NCI-H1092 (cell line): ENCODE measurements at places on chromosomes 6 and 20.

GRCh38 chr20:62907384-62908317 is 18.7 kb downstream of the DIDO1 start:
- no peak for DNase-seq

- DNase-seq: no peak
Measured at GRCh38 chr20:2918096-2919049, 45.1 kb downstream of the PTPRA start.

GRCh38 chr6:73648166-73648565 is 5.6 kb downstream of the SLC17A5 start:
- no peak for DNase-seq

DNA sequence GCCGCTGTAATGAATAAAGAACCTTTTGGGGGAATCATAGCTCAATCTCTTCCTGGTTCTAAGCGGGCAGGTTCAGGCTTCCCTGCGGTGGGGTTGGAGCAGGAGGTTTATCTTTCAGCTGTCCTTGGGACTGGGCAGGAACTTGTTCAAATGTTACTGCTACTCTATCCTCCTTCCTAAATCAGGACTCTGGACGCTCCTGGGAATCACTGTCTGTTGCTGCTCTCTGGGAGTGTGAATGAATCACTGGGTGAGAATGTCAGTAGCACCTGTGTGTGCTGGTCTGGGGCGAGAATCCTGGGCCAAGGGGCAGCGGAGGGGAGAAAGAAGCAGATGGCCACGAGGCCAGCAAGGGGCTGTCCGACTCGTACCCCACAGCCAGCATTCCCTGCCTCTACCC is 65.4 kb upstream of the ZNFX1 start:
- DNase-seq: no peak

GRCh38 chr6:167058261-167058660 is 59.1 kb downstream of the CEP43 start:
- no peak for DNase-seq

DNA sequence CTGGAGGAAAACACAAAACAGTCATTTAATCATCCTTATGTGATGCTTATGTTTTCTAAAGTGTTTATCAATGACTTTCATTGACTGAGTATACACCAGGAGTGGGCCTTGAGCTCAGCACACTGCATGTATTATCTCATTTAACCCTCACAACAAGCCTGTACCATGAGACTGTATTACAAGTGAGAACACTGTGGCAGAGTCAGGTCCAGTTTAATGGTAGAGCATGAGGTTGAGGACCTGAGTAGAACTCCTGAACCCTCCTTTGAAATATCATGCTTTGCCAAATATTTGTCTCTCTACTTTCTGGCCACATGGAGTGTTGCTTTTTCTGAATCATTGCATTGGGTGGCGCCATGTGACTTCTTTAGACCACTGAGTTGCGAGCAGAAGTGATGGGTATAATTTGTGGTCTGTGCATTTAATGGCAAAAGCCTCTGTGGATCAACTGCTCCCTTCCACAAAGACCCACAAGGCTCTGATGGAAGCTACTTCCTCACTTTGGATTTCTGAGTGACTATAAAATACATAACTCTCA is 65.0 kb upstream of the SIRPG start:
- no peak for DNase-seq

DNA sequence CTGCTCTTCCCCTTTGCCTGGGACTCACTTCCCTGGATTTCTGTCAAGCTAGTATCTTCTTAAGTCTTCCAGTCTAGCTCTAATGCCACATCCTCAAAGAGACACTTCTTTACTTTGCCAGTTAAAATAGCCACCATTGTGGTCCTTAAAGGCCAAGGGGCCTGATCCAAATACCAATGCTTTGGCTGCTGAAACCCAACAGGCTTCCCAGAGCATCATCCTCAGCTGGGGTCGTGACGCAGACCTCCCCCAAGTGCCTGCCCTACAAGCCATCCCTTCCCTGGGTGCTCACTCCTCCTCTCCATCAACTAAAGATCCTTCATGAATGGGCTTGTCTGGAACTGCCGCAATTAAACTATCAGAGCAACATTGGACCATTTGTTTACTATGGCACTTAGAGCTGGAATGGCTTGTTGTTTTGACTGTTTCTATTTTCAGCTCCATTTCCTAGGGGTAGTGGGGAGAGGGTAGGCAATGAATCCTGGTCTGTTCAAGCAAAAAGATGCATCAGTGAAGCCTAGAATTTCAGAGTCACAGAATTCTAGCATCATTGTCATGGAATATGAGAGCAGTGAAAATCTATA is 79.6 kb upstream of the SIRPA start:
- no peak for DNase-seq

DNA sequence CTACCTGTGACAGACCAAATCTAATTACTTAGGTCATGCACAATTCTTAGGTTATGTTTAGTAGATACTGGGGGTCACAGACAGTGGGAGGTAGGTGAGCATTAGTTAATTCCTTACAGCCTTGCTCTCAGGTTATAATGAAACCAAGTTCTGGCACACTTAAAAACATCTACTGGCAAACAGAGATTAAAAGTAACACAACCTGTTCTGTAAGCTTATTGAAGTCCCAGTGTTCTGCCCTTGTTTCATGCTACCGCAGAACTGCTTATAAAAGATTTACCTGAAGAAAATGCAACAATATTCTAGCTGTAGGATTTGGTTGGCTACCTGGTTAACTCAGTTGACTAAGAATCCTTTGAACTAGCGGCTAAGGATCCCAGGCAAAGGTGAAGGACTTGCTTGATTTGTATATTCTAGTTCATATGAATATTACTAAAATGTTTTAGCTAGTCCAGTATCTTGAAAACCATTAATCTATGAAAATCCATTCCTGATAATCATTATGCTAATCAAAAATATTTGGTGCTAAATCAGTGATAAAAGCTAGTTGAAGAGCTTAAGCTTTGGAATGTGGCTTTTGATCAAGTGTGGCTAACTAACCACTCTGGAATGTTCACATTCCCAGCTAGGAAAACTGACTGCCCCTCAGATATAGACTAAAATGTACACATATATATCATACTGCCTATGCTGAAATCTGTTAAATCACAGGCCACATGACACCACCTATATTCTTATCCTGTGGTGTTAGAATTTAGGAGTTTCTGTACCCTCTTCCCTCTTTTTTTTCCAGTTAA is 7.2 kb downstream of the PEX3 start:
- DNase-seq: no peak

- DNase-seq: no peak
Measured at GRCh38 chr6:132703936-132704335, 9.9 kb downstream of the VNN1 start.

DNA sequence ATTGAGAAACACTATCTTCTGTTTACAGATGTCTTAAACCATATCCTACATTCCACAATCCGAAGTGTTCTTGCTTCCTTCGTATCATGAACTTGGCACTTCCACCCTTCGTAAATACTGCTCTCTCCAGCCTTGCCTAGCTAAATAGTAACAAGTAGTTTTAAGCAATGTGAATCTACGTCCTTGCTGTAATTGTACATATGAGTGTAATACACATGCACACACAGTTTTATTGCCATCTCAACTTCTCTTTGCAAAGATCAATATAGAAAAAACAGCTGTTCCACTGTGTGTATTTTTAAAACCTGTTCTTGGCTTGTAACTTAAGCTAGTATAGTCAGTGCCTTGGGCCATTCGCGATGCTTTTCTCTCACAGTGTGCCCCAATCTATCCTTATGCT is 1524.7 kb downstream of the GRIK2 start:
- DNase-seq: no peak

GRCh38 chr20:6767536-6768227 is at the start of gene BMP2:
Gene BMP2, plus strand, starts transcription at chr20:6767686. Its CDS starts 2,441 bp downstream, at chr20:6770127.
- peak; percentile 64 for DNase-seq

- DNase-seq: no peak
Measured at GRCh38 chr20:56032251-56032650, 26.9 kb upstream of the CBLN4 start.

DNA sequence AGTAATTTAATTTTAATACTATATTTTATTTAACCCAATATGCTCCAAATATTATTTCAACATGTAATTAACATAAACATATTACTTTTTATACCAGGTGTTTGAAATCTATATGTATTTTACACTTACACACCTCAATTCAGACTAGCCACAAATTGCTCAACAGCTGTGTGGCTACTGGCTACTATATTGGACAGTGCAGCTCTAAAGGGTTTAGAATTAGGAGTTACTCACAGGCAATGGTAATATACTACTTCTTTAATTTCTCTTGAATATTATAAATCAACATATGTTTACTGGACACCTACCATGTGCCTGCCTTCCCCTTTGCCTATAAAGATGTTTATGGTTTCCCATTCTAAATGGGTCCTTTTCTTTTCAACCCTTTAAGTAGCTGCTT is 2.3 kb downstream of the MTRF1L start:
- DNase-seq: no peak

GRCh38 chr6:30761791-30762429 is 17.6 kb upstream of the IER3 start:
- DNase-seq: no peak

DNA sequence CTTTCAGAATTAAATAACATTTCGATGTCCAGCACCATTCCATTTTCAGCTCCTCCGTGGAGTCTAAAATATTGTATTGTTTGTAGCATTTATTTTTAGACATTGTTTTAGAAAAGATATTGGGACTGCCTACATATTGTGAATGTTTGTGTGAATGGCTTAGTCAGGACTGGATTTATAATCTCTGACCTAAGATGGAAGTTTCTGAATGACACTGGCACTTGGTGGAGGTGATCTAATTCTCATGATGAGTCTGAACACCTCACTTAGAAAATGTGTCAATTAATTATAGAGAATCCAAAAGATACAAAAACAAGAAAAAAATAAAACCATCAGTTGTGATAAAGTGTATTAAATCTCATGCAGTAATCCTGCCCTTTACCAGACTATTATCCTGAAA is 60.8 kb upstream of the HBS1L start:
- no peak for DNase-seq

DNA sequence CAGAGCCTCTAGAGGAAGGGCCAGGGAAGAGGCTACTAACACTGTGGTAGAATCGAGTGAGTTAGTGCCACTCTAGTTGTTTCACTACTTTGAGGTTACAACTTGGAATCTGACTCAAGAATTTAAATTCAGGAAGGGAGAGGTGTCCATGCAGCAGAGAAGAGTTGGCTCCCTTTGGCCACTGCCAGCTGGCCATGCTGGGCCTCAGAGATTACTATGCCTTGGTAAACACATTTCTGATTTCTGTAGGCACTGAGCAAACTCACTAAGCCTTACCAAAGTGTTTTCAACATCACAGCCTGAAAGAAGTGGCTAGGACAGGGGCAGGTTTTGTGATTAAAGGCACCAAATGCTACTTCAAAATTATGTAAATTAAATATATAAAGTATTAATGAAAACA is 61.9 kb downstream of the ZHX3 start:
- DNase-seq: no peak

DNA sequence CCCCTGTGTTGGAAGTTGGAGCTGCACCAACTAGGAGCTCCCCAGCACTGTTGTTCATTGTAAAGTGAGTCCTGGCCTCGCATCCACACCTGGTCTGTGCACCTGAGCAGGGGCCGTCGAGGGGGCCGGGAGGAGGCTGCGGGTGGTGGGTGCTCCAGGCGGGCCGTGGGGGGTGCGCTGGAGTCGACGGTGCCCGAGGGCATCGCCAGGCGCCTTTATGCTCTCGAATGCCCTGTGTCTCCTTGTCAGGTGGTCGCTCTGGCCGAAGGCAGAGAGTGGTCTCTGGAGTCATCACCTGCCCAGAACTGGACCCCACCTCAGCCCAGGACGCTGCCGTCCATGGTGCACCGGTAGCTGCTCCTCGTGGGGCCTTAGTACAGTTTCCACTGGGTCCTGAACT is 4.3 kb downstream of the ARFGAP1 start:
- DNase-seq: no peak

GRCh38 chr6:149419696-149420404 is 19.8 kb downstream of the SUMO4 start:
- DNase-seq: no peak

GRCh38 chr6:158046201-158047126 is 64.8 kb downstream of the SYNJ2 start:
- DNase-seq: no peak

GRCh38 chr20:40565682-40566040 is 123.4 kb downstream of the MAFB start:
- no peak for DNase-seq

DNA sequence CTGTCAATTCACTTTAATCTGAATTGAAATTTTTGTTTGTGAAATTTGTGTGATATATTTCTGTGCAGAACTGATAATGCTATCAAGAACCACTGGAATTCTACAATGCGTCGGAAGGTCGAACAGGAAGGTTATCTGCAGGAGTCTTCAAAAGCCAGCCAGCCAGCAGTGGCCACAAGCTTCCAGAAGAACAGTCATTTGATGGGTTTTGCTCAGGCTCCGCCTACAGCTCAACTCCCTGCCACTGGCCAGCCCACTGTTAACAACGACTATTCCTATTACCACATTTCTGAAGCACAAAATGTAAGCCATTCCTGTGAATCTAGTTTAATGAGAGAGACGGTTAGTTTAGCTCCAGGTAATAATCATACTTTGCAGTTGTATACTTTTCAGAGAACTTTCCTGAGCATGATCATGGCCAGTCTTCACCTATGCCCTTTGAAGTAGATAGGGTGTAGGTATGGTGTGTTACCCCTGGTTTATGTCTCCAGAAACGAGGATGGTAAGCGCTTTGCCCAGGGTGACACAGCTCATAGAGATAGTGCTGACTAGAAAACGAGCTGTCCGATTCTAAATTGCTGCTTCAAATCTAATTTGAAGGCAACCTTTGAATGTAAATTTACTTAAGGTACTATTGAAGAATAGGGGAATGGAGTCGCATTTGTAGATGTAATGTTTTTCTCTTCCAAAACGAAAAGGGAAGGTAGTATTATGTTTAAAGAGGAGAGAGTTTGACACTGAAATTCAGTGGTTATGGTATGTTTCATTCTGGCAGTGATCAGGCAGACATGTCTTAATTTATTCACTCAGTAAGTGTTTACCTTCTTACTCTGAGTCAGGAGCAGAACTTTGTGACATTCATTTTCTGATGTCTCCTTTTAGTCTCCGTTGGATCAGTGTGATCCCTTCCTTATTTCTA is 11.4 kb downstream of the MYB start:
- DNase-seq: no peak

DNA sequence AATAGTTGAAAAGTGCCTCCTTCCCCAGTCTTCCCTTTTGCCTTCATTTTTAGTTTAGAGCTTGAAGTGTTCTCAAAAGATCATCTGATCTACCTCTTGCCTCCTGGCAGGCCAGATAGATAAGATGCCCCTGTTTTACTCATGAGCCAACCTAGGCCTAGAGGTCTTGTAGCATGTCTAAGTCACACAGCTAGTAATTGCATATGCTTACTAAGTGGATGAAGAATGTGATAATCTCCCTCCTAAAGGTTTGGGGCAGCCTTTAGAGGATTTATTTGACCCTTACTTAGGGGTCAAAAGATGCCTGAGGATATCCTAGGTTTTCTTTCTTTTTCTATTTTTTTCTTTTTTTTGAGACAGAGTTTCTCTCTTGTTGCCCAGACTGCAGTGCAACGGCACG is 2.1 kb downstream of the C6orf141 start:
- no peak for DNase-seq

GRCh38 chr6:11625302-11625701 is 87.8 kb downstream of the TMEM170B start:
- DNase-seq: no peak
